Tracheal epithelial cell (primary cell): ENCODE measurements at places on chromosomes 13 and 19. TPM values are rescaled to one million over a fixed set of nuclear protein-coding genes. Genes with fewer than 3 reads are reported as not detected.

Gene CLDN10
- 1.7 TPM in 1 of 2 replicates, not detected in the other for total RNA-seq

Gene SAFB2
- 15.2 and 17.7 TPM in 2 replicates for total RNA-seq

Gene WASF3
- total RNA-seq: 3.1 and 6.8 TPM in 2 replicates

Gene RFPL4A
- not detected in 2 replicates for total RNA-seq

Gene ZNF154
- 0.64 and 1.4 TPM in 2 replicates for total RNA-seq

Gene ADGRE3
- not detected in 2 replicates for total RNA-seq
